ENCODE measurements at places on chromosomes 5 and 9.

DNA sequence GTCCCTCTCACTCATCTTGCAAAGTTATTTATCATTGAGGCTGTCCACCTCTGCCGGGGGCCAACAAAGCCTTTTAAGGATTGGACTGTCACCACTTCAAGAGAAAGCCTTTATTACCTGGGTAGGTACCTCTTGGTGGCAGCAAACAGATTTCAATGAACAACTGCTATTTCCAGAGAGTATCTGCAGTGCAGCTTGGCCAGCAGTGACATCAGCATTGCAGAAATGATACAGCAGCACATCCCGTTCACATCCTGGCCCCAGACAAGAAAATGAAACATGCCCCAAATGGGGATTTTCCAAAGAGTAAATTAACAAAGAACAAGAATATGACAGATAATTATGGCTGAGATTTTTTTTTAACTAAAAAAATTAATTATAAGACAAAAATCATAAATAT lies 2.3 kb upstream of the SPATA6L start:
- DNase-seq, result no peak

DNA sequence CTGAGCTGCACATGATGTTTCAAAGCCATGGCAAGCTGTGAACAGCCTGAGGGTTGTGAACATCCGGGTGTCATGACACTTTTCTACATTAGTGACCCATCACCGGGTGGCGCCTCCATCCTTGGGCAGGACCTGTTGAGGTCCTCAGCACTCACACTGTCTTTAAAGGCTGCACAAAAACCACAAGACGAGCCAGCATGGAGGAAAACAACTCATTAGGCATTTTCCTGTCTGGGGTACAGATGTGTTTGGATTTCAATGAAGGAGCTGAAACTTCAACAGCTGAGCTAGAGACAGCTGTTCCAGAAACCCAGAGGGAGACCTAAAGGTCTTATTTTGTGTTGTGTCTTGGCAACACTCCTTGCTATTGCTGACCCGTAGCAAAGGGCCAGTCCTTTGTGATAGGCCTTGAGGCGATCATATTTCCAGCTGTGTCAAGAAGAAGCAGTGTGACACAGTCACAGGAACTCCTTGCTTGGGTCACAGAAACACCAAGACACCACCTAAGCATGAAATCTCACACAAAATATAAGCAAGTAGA lies 151.8 kb upstream of the VLDLR start:
- peak; percentile 32 for DNase-seq

GRCh38 chr9:93093127-93093876 lies 2.7 kb upstream of the CARD19 start:
- no peak for DNase-seq

DNA sequence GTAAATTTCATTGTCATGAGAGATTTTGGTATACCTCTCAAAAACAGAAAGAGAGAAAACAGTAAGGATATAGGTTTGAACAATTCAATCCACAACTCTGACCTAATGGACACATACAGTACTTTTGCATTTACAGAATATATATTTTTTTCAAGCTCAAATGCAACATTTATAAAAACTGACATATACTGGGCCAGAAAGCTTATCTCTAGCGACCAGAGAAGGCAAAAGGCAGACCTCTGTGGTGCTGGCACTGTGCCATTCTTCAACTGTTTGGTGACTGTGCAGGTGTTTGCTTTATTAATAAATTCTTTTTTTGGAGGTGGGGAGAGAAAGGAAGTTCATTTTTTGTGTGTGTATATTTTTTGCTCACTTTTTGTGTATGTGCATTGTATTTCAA lies 6.0 kb upstream of the PLAC8L1 start:
- DNase-seq, result no peak

DNA sequence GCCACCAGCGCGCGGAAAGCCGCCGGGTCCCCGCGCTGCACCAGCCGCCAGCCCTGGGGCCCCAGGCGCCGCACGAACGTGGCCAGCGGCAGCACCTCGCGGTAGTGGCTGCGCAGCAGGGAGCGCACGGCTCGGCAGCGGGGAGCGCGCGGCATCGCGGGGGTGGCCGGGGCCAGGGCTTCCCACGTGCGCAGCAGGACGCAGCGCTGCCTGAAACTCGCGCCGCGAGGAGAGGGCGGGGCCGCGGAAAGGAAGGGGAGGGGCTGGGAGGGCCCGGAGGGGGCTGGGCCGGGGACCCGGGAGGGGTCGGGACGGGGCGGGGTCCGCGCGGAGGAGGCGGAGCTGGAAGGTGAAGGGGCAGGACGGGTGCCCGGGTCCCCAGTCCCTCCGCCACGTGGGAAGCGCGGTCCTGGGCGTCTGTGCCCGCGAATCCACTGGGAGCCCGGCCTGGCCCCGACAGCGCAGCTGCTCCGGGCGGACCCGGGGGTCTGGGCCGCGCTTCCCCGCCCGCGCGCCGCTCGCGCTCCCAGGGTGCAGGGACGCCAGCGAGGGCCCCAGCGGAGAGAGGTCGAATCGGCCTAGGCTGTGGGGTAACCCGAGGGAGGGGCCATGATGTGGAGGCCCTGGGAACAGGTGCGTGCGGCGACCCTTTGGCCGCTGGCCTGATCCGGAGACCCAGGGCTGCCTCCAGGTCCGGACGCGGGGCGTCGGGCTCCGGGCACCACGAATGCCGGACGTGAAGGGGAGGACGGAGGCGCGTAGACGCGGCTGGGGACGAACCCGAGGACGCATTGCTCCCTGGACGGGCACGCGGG lies at the start of gene TERT:
Gene TERT, minus strand, starts transcription at position 234 of the 815 bp plus-strand sequence. Its CDS starts 79 bp downstream, at position 155.
- DNase-seq, result no peak

GRCh38 chr9:33161011-33161588 lies 6.0 kb downstream of the B4GALT1 start:
- DNase-seq, result peak; percentile 95

DNA sequence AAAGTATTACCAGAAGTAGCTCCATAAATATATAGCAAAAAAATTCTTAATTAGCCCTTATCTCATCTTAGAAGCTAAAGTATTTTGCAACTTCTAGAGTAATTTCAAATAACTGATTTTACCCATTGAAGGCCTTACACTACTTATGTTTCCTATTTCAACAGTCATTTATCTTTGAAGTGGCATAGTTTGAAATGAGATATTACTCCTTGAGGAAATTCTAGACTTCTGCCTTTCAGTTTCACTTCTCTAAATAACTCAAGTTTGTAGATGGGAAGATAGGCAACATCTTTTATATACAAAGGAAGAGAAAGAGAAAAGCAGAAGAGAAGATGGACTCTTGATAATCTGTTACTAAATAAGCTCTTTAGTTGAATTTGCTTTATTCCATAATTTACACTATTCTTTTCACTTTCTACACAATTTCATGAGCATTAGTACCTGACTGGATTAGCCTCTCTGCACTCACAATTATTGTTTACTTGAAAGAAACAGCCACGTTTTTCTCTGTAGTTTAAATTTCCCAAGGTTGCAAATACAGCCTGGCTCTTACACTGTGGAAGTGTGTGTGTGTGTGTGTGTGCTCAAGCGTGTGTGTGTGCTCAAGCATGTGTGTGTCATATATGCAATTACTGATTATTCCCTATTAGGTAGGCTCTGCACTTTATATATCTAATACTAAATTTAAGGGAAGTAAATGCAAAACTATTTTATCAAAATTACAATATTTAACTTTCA lies 60.6 kb upstream of the EMB start:
- DNase-seq, result no peak

DNA sequence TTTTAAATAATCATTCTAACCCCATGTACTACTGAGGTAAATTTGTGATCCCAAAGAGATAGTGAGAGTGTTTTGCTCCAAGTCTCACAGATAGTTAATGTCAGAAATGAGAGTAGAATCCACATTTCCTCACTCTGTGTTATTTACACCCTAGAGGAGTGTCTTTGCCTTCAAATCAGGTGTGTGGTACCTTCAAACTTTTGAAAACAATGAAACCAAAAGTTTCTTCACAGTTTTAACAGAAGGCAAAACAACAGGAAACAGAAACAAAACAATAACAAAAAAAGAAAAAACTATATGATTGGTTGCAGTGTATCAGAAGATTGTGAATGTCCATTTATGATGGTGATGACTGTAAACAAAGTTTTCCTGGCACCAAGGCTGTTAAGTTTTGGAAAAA lies 85.9 kb downstream of the ERBIN start:
- DNase-seq, result no peak

GRCh38 chr5:72559866-72560766 lies 52.9 kb upstream of the ZNF366 start:
- peak; percentile 38 for DNase-seq

DNA sequence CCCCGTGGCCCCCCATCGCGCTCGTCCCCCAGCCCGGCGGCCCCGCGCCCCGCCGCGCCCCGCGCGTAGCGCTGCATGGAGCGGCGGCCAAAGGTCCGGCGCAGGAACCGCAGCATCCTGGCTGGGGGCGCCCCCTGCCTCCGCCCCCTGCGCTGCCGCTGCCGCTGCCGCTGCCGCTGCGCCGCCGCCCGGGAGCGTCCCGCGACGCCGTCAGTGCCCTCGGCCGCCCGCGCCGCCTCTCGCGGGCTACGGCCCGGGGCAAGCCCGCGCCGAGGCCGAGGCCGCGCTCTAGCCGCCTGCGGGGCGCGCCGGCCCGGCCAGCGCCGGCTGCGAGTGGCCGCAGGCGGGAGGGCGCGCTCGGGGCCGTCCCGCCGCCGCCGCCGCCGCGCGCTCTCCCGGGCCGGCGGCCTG lies 523 bp downstream of the EPB41L4B start:
- DNase-seq, result no peak

DNA sequence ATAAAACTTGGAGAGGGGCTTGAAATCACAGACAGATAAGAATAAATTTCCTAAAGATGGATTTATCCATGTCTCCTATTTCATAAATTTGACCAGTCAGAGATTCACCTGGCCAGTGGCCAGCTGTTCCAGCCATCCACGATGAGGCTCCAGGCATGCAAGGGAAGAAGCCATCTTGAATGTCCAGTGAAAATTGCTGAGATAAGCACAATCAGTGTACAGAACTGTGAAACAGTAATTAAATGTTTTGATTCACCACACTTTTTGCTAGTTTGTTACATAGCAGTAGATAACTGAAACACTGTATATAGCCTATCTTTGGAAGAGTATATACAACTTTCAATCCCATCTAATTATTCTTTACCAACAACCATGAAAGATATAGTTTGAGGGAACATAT lies 163.5 kb downstream of the HINT1 start:
- DNase-seq, result no peak

DNA sequence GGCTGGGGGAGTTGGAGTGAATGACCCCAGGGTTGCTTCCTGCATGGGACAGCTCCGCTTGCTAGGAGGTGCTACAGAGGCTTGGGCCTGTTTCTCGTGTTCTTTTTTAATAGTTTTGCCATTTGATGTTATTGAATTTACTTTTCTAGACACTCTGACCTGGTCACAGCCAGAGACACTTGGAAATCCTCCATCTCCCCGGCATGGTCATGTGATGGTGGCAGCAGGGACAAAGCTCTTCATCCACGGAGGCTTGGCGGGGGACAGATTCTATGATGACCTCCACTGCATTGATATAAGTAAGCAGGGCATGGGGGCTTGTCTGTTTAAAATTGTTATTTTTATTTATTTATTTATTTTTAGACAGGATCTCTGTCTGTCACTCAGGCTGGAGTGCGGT lies 13.4 kb downstream of the HSPA5 start:
- no peak for DNase-seq

- no peak for DNase-seq
Observed at GRCh38 chr5:167895899-167896659, 395.4 kb upstream of the WWC1 start.

- DNase-seq, result no peak
Observed at GRCh38 chr5:41284938-41285337, 71.6 kb upstream of the C6 start.

All from cardiac fibroblast (primary cell).